ENCODE measurements at places on chromosomes 16 and 17. TPM values are rescaled to one million over a fixed set of nuclear protein-coding genes. Genes with fewer than 3 reads are reported as not detected.

GRCh38 chr17:21059761-21060160 is 16.9 kb upstream of the USP22 start:
- DNase-seq: no peak

DNA sequence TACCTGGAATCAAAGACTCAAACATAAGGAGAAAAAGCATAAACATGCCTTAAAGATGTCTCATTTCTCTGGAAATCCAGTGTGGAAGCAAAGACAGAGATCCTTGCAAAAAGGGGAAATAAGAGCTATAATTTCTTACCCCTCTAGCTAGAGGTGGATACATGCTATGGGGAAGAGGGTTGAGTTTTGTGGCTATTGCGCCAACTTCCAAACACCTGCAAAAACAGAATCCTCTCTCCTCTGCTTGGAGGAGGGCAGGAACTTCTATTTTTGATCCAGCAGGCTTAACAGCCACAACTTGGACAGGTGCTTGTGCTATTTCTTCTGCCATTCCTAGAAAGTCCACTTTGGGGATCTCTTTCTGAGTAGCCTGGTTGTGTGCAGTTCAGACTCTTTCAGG is 21.5 kb upstream of the NUDT7 start:
- no peak for DNase-seq

PRSS27 gene
- total RNA-seq: not detected

GRCh38 chr16:60438894-60439293 is 1597.3 kb downstream of the CDH8 start:
- no peak for DNase-seq

SRL gene
- not detected for total RNA-seq

GRCh38 chr16:642189-643049 is 791 bp downstream of the MCRIP2 start:
- DNase-seq: no peak

GRCh38 chr17:248337-249235 is 67.1 kb upstream of the DOC2B start:
- DNase-seq: no peak

DNA sequence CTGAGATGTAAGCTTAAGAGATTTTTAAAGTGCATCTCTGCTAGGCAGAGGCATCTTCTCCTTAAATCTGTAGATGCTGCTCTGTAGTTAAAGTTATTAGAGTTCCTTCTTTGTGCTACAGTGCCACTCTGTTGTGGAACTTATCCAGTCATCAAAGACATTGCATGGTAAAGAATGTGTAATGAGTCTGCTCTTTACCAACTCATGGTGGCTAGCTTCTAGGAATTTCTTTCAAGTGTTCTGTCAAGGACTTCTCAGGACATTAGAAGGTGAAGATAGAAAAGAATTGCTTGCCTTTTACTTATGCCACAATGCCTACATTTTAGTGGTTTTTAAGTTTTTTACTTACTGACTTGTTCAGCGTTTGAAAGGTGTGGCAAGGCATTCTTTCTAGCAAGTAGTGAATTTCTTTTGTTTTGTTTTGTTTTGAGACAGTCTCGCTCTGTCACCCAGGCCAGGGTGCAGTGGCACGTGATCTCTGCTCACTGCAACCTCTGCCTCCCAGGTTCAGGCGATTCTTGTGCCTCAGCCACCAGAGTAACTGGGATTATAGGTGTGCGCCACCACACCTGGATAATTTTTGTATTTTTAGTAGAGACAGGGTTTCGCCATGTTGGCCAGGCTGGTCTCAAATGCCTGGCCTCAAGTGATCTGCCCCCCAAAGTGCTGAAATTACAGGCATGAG is 20.3 kb upstream of the ARL2BP start:
- DNase-seq: no peak

DNA sequence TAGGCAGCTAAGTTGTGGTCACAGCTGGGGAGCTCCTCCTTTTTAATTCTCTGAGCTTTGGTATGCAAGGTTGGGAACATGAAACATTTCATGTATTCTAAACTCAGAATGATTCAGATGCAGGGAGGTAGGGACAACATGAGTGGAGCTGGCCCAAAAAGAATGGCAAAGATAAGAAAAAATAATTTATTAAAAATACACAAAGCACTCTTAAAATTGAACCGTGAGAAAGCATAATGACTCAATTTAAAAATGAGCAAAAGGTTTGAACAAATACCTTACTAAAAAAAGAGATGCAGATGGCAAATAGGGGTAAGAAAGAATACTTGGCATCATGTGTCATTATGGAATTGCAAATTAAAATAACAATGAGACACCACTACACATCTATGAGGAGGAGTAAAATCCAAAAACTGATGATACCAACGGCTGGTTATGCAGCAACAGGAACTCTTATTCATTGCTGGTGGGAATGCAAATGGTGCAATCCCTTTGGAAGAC is 175.6 kb upstream of the IRX3 start:
- peak; percentile 67 for DNase-seq

DNA sequence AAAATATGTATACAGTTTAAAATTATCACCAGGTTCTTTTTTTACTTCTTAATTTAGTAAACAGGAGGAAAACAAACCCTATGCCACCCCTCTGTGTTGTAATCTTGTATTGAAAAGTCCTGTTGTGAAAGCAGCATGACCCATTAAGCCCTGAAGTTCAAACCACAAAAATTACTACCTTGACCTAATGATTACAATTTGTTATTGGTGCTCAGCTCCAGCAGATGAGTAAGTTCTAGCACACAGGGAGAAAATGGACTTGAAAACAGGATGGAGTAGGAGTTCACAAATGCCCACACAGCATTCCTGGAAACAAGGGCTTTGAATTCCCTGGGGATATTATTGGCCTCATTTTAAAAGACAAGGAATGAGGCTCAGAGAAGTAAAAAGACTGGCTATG is 505.8 kb upstream of the ERCC4 start:
- no peak for DNase-seq

XYLT2 gene
- 37.4 TPM for total RNA-seq

GRCh38 chr16:12879812-12880211 is 21.6 kb upstream of the SHISA9 start:
- DNase-seq: no peak

ASPA gene
- total RNA-seq: not detected

DNA sequence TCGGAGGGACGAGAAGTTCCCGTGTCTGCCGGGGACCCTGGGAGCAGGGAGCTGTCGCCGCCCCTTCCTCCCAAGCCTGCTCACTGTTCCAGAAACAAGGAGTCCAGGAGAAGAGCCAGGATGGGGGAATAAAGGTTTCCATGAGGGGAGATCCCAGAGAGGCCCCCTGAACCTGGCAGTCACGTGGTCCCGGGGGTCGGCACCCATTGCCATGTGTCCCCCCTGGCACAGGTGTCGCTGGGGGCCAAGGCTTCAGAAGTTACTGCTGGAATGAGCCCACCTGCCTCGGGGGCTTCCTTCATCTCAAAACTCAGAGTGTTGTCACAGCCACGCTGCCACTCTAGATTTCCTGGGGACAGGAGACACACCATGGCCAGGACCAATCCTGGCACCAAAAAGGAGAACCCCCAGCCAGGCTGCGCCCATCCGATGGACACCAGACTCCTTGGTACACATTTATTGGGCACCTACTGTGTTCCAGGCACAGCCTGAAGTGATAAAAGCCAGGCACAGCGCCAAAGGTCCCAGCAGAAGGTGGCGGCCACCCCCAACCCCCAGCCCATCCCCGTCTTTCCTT is 19.7 kb downstream of the RBFOX3 start:
- no peak for DNase-seq
